HCEC 1CT (cell line): ENCODE measurements at places on chromosomes 2 and 18.

DNA sequence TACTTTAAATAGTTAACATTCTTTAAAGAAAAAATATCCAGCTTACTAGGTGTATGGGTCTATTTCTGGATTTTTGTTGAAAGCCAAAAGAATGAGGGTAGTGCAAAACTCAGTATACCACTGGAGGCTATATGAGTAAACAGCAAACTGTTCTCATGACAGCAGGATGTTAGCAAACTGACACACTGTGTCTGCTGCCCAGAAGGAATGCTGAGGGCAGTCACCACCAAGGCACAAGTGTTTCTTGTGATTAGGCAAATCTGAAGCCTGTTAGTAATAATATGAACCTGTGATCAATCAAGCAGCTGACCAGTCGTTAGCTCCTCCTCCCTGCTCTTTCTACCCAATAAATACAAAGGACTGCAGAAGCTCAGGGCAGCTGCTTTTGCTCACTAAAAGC lies 50.5 kb upstream of the SULT1C3 start:
- peak; percentile 60 for DNase-seq

DNA sequence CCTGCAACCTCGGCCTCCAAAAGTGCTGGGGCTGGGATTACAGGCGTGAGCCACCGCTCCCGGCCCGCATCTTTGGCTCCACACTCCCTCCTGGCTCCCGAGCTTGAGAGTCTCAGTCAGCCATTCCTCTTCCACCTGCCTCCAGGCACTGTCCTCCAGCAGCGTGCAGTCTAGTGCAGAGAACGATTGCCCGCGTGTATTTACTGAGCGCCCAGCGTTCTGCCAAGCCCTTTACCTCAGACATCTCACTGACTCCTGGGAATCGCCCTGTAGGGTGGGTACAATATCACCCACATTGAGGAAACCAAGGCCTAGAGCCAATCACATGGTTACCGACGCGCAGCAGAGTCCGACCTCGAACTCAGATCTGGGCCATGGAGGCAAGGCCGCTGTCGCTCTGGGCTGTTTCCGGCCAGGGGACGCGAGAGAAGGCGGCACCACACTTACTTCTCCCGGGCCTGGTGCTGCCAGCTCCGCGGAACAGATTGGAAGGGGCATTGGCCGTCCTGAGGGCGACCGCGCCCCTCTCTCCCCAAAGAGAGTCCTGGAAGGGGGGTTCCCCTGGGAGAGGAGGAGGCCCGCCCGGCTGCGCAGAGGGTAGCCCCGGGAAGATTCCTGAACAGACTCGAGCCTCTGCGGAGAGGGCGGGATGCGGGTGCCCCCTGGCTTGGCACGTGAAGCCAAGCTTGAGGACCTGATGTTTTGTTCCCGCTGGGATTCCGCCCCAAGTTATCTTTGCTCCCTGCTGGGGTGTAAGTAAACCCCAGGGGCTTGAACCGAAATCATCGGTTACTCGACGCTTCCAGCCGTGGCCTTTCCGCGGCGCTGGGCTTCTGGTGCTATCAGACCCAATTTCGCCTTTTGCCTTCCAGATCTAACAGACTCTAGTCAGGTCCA lies 5.2 kb upstream of the DLX2 start:
- DNase-seq = no peak

- no peak for DNase-seq
These were observed 12.1 kb upstream of the IHH start for GRCh38 chr2:219072741-219073250.

DNA sequence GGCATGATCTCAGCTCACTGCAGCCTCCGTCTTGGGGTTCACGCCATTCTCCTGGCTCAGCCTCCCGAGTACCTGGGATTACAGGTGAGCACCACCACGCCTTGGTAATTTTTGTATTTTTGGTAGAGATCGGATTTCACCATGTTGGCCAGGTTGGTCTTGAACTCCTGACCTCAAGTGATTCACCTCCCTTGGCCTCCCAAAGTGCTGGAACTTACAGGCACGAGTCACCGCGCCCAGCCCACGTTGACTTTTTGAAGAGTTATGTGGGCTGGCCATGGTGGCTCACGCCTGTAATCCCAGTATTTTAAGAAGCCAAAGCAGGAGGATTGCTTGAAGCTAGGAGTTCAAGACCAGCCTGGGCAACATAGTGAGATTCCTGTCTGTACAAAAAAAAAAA lies 20.8 kb downstream of the CCL20 start:
- DNase-seq = peak; percentile 60

DNA sequence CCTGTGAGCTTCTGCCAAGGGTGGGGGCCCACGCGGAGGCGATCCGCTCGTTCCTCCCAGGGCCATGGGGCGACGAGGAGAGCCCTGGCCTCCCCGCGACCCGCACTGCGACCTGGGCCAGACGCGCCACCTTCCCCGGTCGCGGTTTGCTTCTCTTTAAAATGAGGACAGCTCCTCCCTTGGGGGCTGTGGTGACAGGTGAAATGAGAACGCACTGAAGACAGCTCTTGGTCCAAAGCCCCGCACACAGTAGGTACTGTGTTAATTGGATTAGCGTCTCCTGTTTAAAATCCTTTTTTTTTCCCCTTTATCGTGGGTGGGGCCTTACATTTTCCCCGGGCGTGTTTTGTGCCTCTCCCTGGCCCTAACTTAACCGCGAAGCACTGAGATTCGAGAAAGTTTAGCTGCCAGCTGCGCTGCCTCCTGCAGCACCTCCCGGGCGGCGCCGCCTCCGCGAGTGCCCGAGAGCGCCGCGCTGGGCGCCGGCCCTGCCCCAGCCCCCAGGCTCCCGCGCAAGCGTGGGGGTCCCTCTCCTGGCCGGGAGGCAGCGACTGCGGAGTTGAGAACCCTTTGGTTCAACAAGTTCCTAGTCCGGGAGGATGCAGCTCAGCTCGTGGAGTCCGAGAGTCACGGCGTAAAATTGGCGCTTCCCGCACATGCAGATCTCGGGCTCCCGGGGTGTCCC lies 1.1 kb downstream of the HPCAL1 start:
- peak; percentile 36 for DNase-seq

- no peak for DNase-seq
These were observed 1.9 kb upstream of the ABHD3 start for GRCh38 chr18:21706386-21706865.

DNA sequence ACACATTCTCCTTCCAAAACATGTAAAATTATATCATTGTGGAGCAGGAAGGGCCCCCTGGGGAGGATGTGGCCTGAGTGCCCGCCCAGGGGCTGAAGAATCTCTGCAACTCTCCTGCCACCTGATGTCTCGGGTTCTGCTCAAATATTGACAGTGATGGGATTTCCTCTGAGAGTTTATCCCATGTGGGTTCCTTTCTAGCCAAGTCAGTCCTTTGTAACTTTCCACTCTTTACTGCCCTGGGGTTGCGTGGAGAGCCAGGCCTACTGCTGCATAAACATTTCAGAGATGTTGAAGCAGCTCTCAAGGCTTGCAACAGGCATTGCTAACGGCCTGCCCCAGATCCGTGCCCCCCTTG lies 4.0 kb upstream of the RAB17 start:
- DNase-seq = no peak

- no peak for DNase-seq
These were observed 5.6 kb downstream of the IFIH1 start for GRCh38 chr2:162312853-162313252.

GRCh38 chr2:46805401-46805951 lies 110.1 kb downstream of the MCFD2 start:
- no peak for DNase-seq

- no peak for DNase-seq
These were observed 230.2 kb upstream of the TNP1 start for GRCh38 chr2:217090024-217090473.

DNA sequence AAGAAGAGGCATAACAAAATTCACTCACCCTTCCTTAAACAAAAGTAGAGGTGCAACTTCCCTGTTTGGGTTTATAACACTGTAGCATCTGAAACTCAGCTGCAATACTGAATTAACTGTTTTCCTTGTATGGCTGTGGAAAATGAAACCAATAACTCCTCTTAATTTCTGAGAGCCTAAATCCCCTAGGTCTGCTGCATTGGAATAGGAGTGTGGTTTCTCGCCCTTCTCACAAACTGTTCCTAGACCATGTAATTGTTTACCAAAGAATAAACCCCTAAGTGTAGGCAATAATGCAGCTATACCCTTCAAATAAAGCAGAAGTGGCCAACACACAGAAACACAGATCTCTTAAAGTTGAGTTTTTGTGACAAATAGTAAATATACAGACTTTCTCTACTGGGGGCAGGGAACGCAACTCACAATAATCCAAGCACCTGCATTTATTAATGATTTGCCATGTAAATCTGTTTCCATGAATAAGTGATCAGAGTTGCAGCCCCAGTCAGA lies 52.0 kb downstream of the RASGRP3 start:
- no peak for DNase-seq
